ENCODE measurements at places on chromosomes 11 and 22.

GRCh38 chr22:38303974-38304373 is 13.3 kb downstream of the CSNK1E start:
- no peak for DNase-seq

- DNase-seq: no peak
Measured at GRCh38 chr22:48702573-48703264, 1125.0 kb downstream of the BRD1 start.

GRCh38 chr11:72331761-72332160 is 87.8 kb upstream of the PHOX2A start:
- no peak for DNase-seq

GRCh38 chr11:3074912-3075589 is 17.8 kb upstream of the CARS1 start:
- DNase-seq: no peak

GRCh38 chr11:66476173-66476840 is 3.9 kb upstream of the DPP3 start:
- no peak for DNase-seq

DNA sequence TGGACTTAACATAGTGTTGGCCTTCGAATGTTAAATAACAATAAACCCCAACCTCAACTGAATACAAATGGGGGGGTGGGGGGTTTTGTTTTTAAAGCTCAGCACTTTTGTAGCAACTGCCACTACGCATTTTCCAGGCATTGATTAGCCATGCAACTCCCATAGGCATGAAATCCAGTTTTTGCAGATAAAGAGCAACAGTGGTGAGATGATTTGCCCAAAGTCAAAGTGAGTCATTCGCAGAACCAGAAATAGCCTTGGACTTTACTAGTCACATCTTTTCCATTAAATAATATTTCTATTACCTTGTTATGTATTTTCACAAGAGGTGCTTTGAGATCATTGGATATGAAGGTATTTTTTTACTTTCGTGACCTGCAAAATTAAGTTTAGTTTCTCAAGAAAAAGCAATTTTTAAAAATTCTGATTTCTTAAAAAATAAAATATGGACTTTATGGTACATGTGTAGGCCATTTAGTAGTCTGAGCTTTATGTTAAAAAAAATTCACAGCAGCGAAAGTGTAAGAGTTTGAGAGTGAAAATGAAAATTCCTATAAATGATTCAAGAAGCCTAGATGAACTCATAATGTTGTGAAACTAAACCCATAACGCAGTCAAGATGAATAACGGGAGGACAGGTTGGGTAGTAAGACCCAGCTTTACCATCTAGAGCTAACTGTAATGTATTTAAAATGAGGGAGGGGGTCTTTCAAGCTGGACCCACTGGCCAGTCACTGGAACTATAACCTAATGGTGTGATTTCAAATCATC is 1.9 kb upstream of the PHF21A start:
- DNase-seq: no peak

DNA sequence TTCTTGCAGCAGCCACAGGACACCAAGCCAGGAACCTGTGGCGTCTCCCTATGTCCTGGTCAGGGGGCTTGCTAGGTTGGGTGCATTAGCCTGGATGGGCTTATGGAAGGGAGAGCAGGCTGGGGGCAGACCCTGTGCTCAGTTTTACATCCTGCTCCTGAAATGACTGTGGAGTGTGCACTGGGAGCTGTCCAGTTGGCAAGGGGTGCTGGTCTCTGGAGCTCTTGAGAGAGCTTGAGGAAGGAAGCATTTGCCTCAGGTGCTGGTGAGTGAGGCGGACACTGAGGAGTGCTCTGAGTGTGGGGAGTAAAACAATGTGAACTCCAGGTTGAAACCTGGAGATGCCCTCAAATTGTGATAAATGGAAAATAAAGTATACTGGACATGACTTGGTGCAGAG is 3.4 kb downstream of the SCGB1D4 start:
- DNase-seq: no peak

GRCh38 chr11:93686812-93687211 is 25.3 kb downstream of the CEP295 start:
- DNase-seq: no peak
